Activated T-helper 1 cell treated with Interleukin-2 at 50 U/mL for 16 hours (primary cell): ENCODE measurements at places on chromosomes 5 and 9.

DNA sequence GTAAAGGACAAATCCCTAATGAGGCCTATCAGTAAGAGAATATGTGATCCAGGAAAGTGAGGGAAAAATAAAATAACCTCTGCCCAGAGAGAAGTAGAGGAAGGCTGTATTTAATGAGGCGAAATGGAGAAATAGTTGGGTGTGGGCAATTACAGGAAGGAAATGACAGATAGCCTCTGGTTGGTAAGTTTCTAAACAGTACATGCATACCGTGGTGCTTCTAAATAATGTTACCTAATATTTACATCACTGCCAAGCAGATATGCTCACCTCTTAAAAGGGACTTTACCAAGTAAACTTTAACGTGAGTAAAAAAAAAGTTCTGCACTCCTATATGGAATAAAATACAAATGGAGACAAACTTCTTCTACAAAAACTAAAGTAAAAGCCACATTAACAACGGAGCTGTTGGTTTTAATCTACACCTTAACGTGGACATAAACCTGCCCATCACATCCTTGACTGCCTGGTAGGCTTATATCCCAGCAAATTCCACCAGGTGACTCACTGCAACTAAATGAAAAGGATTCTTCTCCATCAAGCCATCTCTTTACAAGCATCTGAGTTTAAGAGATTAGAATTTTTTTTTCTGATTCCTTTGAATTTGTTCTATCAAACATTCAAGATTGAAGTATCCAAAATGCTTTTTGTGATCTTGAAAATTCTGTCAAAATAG lies 12.4 kb downstream of the NFIL3 start:
- no peak for DNase-seq

DNA sequence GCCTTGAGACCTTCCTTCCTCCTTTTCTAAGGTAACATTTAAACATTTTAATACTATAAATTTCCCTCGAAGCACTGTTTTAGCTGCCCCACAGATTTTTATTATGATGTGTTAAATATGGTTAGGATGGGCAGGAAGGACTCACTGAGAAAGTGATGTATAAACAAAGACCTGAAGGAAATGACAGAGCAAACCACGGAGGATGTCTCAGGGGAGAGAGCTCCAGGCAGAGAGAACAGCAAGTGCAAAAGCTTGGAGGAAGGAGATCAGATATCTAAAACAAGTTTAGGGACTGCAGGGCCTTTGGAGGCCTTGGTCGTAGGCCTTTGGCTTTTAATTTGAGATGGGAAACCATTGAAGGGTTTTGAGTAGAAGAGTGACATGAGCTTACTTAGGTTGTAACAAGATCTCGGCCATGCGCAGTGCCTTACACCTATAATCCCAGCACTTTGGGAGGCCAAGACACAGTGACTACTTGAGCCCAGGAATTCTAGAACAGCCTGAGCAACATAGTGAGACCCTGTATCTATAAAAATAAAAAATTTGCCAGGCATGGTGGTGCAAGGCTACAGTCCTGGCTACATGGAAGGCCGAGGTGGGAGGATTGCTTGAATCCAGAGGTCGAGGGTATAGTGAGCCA lies 35.5 kb upstream of the LRRTM2 start:
- DNase-seq, result no peak

DNA sequence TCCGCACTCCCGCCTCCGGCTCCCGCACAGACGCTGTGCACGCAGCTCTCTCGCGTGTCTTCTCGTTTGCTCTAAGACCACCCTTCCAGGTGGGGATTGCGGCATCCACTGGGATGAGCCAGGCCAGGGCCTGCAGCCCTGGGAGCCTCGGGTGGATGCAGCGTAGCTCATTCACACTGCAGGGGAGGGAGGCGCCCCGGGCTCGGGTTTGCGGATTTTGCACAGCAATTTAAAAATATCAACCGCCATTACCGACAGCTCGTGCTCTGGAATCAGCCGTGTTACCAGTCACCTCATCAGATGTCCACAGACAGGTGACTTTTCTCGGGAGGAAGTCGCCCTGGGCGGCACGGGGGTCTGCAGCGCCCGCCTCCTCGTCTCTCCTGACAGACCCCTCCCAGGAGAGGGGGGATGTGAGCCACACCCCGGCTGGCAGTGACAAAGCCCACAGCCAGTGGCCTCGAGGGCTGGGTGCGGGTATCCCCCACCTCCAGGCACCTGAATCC lies 20.8 kb upstream of the SLC6A3 start:
- no peak for DNase-seq

DNA sequence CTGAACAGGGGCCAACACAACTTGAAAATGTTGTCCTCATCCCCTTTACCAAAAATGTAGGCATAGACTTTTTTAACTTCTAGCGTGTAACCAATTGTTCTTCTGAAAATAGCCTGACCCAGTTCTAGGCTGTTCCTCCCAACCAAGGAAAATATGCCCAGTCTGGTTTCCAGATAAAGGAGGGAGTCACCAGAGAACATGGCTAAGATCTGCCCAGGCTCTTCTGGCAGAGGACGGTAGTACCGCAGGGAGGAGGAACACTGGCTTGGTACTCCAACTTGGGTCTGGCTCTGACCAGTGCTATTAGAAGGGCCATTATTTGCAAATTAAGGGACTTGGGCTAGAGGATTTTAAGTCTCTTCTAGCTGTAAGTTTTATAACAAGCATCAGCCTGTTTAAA lies 63.1 kb downstream of the GRAMD2B start:
- DNase-seq, result no peak

DNA sequence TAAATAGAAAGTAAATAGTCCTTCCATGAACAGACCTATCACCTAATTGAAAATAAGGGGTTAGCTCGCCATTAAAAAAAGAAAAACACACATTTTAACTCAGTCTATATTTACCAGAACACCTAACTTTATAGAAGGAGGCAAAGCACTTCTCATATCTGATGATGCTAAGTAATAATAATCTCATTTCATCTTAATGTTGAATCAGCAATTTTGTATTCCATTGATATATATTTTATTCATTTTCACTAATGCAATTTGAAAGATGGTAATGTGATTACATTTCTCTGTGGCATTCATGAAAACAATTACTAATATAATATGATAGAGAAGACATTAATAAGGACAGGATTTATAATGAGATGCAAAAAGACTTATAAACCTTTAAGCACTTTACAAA lies 276.7 kb downstream of the BNC2 start:
- DNase-seq, result no peak

- no peak for DNase-seq
These were observed 12.0 kb upstream of the AOPEP start for GRCh38 chr9:94714494-94714893.

DNA sequence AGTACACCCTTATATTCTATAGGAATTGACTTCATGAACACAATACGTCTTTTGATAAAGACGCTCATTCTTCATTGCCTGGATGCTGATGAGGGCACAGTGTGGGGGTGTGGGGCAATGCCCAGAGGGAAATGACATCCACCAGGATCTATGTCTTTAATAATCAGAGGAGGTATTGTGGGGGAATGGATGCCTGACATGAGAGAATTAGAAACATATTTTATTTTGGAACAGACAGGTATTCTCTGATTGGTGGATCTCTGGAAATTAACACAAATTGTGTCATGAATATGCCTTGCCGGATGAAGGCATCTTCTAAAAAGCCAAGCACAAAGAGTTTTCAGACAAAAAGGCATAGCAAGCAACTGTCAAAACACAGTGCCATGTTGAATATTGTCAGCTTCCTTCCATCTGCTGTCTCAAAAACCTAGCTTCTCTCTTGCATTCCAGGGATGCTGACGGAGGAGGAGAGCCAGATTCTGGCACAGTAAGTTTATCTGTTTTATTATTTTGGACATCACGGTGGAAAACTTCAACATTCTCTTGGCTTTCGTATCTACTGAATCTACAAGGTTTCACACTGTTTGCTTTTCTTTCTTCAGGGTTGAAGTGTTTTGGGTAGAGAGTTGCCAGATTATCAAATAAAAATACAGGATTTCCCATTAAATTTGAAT lies 3.9 kb upstream of the C5orf58 start:
- no peak for DNase-seq

- no peak for DNase-seq
These were observed 729 bp upstream of the HAND1 start for GRCh38 chr5:154478752-154479159.
